Jurkat, Clone E6-1 (cell line): ENCODE measurements at places on chromosomes 6 and 20.

GRCh38 chr6:5279891-5280338, 18.6 kb downstream of the FARS2 start:
- DNase-seq: no peak

DNA sequence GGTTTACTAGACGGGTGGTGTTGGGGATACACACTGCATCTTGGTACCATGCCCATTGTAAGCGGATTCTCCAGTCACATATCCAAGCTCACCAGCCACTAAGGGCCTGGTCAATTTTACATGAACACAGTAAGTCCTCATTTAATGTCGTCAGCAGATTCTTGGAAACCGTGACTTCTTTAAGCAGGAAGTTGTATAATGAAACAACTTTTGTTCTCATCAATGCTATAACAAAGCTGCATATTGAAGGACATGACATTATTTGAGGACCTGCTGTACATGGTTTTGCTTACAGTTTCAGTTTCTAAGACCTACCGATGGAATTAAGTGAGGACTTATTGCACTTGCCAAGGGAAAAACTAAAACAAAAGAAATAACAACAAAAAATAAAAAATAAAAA, 295.6 kb downstream of the SYNE1 start:
- no peak for DNase-seq

GRCh38 chr6:41780551-41781365, at the start of gene PRICKLE4:
Gene PRICKLE4, plus strand, starts transcription at chr6:41780782. Its CDS starts 2,692 bp downstream, at chr6:41783474.
- no peak for DNase-seq

DNA sequence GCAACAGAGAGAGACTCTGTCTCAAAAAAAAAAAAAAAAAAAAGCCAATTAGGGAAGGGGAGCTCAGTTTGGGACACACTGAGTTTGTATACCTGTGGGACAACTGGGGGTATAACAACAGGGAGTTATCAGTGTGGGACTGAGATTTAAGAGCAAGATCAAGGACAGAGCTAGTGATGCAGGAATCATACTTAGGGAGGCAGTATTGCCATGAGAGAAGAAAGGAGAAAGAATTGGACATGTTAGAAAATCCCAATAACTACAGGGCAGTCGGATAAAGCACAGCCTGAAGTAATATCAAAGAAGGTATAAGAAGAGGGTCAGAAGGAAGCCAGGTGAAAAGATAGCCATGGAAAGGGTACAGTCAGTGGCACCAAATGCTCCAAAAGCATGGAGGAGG, 121.2 kb downstream of the PTPRT start:
- no peak for DNase-seq

DNA sequence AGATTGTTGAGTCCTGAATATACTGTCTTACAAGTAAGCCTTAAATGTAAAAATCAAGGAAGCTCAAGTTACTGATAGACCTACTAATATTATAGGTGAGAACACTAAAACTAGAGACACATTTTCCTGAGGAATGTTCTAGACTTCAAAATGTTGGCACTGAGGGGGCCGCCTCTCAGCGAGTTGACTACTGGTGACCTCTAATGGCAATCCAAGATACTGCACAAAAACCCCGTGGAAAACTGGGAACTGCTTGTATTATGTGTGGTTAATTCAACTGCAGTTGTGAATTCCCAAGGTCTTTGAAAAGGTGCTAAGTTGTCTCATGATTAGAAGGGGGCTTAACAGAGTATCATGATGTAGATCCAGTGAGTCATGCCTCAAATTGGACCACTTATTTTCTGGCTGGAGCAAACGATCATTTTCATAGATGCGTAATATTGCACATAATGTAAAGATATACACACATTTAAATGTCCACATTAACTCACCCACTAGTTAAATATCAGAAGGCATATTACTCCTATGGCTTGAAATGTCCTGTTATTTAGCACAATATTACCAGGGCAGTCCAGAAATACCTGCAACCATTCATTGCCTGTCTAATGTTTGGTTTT, 336.2 kb downstream of the FOXA2 start:
- DNase-seq: no peak

- DNase-seq: no peak
Observed at GRCh38 chr6:10051283-10051682, 363.6 kb downstream of the TFAP2A start.

DNA sequence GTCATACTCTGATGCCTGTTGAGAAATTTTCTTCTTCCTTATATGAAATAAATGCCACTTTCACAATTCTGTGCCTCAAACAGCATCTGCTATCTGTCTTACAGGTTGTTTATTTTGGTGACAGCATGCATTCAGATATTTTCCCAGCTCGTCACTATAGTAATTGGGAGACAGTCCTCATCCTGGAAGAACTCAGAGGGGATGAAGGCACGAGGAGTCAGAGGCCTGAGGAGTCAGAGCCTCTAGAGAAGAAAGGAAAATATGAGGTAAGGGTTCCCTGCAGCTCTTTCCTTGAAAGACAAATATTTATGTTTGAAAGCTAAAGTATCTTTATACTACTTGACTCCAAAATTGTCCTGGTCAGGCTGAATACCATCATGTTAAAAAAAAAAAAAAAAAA, 15.8 kb downstream of the TSPYL4 start:
- no peak for DNase-seq

GRCh38 chr20:57470212-57470522, 54.8 kb downstream of the CTCFL start:
- no peak for DNase-seq

DNA sequence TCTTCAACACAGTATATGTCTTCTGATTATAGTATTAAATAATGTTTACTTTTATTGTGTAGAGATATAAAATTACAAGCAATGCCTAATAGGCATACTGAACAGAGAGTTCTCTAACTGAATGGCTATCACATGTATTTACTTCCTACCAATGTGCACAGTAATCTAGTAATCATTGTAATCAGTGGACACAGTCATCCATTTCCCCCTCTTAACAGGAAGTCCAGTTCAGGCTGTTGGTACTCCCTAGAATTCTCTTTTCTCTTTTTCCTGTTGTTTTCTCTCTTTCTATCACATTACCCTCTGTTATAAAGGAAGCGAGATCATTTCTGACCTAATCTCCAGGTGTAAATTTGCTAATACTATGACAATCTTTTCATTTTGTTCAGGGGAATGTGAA, 172.5 kb downstream of the HTR1B start:
- DNase-seq: no peak

- DNase-seq: no peak
Observed at GRCh38 chr20:6855104-6855503, 87.6 kb downstream of the BMP2 start.

DNA sequence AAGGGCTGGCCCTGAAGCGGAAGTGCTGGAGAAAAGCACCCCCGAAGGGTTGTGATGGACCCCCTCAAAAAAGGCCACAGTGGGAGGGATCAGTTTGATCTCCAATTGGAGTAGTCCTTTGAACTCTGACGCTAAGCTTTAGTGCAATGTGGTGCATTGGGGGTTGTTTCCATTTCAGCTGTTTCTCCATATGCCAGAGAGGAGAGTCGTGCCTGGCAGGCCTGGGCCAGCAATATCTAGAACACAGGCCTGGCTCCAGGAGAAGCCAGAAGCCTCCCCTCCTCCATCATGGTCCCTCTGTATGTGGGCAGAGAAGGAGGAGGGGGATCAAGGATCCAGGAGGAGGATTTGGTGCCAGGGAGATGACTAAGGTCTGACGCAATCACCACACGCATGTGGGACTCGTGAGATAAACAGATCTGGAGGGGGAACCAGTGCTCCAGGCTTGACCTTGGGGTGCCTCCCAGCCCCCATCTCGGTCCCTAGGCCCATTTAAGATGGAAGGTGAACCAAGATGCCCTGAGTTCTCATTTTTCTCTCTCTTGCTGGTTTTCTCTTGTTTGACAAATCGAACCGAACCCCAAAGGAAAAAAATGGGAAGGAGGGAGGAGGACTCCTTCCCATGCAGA, 517.4 kb upstream of the JARID2 start:
- no peak for DNase-seq

GRCh38 chr20:35630636-35631035, 15.0 kb downstream of the SPAG4 start:
- no peak for DNase-seq

GRCh38 chr20:50924261-50924920, 6.8 kb downstream of the ADNP start:
- no peak for DNase-seq

GRCh38 chr20:63381781-63382431, 20.8 kb upstream of the CHRNA4 start:
- no peak for DNase-seq

DNA sequence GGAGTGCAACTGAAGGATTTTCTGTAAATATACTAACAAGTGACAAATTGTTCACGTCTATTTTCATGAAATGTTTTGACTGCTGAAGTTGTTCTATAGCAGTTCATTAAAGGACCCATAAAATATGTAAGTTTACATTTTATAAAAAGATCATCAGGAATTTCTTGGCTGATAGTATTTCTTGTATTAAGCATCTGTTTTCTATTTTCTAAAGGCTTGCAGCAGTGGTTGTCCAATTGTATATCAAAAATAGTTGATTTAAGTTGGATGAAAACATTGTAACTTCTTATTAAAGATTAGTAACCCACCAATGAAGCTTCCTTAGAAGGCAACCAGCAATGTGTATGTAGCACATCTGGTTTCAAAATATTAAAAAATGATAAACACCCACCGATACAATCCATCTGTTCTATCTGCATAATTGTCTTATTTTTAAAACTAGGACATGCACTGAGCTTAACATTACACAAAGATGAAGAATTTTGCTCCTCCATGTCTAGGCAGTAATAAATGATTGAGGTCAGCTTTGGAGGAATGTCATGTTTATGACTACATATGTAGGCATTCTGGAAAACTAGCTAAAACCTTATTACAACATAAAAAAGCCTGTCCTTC, 301.3 kb upstream of the TCF21 start:
- DNase-seq: no peak

DNA sequence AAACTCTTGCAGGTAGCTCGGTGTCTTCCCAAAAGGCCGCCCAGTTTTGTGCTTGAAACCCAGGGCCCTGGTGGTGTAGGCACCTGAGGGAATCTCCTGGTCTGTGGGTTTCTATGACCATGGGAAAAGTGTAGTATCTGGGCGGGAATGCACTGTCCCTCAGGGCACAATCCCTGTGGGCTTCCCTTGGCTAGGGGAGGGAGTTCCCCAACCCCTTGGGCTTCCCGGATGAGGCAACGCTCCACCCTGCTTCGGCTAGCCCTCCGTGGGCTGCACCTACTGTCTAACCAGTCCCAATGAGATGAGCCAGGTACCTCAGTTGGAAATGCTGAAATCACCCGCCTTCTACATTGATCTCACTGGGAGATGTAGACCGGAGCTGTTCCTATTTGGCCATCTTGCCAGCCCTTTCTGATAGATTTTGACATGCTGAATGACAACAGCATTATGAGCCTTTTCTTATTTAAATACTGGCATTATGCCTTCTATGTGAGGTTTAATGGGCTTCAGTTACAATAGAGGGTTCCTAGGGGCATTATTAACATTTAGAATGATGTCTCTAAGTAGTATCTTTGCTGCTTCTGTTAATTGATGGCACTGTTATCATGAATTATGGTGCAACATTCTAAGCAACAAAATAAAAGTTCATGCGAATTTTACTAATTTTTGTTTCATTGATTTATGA, 133.7 kb upstream of the FLRT3 start:
- DNase-seq: no peak

GRCh38 chr20:48025661-48026060, 240.4 kb upstream of the SULF2 start:
- no peak for DNase-seq

- DNase-seq: no peak
Observed at GRCh38 chr6:90190752-90191395, 105.8 kb downstream of the BACH2 start.

GRCh38 chr20:17856024-17856564, 112.5 kb downstream of the SNX5 start:
- DNase-seq: peak; percentile 83

GRCh38 chr6:155426408-155426945, 29.2 kb downstream of the NOX3 start:
- DNase-seq: no peak

GRCh38 chr6:35146453-35146852, 5.3 kb upstream of the TCP11 start:
- peak; percentile 17 for DNase-seq

DNA sequence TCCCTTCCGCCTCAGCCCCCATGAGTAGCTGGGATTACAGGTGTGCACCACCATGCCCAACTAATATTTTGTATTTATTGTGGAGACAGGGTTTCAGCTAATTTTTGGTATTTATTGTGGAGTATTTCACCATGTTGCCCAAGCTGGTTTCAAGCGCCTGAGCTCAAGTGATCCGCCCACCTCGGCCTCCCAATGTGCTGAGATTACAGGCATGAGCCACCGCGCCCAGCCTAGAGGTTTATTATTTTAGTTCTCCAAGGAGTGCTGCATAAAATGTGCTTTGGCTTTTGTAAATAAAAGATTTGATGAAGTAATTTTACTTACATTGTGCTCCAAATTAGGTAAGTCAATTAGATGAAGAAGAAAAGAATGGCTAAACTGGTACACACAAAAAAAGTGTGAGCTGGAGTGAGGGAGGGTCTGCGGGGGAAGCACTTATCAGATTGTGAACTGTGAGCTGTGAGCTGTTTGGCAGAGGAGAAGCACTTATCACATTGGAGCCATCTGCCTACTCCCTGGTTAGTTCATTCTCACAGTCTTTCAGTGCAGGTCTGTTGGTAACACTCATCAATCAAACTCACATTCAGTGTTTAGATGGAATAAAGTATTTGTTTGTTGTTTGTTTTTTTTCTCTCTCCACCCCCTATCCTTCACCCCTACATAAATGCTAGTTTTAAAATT, 398.0 kb downstream of the EPHA7 start:
- no peak for DNase-seq

- DNase-seq: no peak
Observed at GRCh38 chr6:107728564-107728897, 95.6 kb downstream of the SCML4 start.

DNA sequence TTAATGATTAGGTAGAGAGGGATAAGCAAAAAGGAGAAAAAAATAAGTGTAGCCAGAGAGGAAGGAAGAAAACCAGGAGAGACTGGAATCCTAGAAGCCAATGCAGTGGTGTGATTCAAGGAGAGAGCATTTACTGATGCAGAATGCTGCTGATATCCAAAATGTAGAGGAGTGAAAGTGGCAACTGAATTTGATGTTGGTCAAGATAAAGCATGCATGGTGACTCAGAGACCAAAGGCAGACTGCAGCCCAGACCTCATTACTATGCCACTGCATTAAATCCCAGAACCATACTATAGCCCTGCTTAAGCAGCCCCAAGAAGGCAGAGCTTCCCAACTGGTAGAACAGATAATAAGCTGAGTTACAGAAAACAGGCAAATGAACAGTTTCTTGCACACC, 15.8 kb downstream of the KLHL32 start:
- DNase-seq: no peak
